Right ventricle myocardium superior (tissue), 1 donor: ENCODE measurements at places on chromosomes 12 and 14. TPM values are rescaled to one million over a fixed set of nuclear protein-coding genes. Genes with fewer than 3 reads are reported as not detected.

Gene LTBR
- total RNA-seq: 23.2 TPM

Gene GALNT16
- 101 TPM for total RNA-seq

Gene IRAK3
- 4.0 TPM for total RNA-seq

Gene TAS2R30
- total RNA-seq: 0.67 TPM

Gene DACT1
- 2.4 TPM for total RNA-seq

Gene JDP2
- total RNA-seq: 22.1 TPM

Gene PLD4
- 0.13 TPM for total RNA-seq

Gene OLR1
- 0.35 TPM for total RNA-seq

- DNase-seq: no peak
These were observed 100.3 kb downstream of the SLC25A47 start for GRCh38 chr14:100423317-100424010.

- peak; percentile 23 for DNase-seq
These were observed 23.9 kb downstream of the PLEKHG3 start for GRCh38 chr14:64728106-64728505.

- no peak for DNase-seq
These were observed 11.8 kb downstream of the GCH1 start for GRCh38 chr14:54890788-54891187.

DNA sequence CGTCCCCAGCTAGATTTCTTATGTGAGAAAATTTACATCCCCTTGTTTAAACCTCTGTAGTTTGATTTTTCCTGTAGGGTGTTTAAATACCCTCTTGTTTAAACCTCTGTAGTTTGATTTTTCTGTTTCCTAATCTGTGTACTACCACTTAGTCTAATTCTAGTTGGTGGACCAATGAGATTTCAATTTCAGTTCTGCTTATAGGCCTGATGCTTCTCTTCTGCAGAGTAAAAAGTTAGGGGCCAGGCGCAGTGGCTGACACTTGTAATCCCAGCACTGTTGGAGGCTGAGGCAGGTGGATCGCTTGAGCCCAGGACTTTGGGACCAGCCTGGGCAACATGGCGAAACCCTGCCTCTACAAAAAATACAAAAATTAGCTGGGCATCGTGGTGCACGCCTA is 11.5 kb downstream of the UBC start:
- DNase-seq: peak; percentile 18

- no peak for DNase-seq
These were observed 479 bp downstream of the SEL1L start for GRCh38 chr14:81533212-81533535.

GRCh38 chr12:805022-805632 is 52.7 kb downstream of the WNK1 start:
- no peak for DNase-seq

DNA sequence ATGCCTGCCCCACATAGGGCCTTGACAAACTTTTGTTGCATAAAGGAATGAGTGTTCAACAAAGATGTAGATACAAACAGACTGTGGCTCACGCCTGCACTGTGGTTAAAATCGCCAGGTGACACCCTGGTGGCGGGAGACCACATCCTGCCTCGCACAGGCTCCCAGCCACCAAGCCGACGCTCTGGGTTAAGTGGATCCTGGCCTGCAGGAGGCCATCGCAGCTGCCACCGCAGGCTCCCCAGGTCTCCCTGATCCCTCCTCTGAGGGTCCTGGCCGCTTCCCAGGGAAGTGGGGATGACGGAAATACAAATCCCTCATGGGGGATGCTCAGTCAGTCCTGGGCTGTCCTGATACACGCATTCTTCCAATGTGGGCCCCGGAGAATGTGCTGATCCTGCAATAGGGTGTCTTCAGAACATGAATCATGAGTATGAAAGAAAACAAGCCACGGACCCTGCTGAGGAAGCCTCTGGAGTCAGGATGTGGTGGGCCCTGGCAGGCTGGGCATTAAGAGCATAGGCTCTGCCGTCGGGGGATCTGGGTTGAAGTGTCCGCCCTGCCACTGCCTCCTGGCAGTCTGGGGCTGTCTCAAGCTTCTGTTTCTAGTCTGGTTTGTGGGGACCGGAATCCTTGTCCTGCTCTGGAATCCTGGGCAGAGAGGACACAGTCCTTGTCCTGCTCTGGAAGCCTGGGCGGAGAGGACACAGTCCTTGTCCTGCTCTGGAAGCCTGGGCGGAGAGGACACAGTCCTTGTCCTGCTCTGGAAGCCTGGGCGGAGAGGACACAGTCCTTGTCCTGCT is 53.5 kb upstream of the BEGAIN start:
- DNase-seq: no peak

- no peak for DNase-seq
These were observed 122.2 kb upstream of the NCOR2 start for GRCh38 chr12:124689631-124690030.

- no peak for DNase-seq
These were observed 173.7 kb downstream of the STXBP6 start for GRCh38 chr14:24875991-24876878.

GRCh38 chr12:101637936-101638335 is 43.2 kb downstream of the MYBPC1 start:
- DNase-seq: no peak

- DNase-seq: no peak
These were observed 9.8 kb downstream of the CHPT1 start for GRCh38 chr12:101707131-101707782.

- no peak for DNase-seq
These were observed 114.9 kb downstream of the SAMD4A start for GRCh38 chr14:54681811-54682261.

- DNase-seq: peak; percentile 59
These were observed 14.1 kb downstream of the DRAM1 start for GRCh38 chr12:101891462-101891971.

DNA sequence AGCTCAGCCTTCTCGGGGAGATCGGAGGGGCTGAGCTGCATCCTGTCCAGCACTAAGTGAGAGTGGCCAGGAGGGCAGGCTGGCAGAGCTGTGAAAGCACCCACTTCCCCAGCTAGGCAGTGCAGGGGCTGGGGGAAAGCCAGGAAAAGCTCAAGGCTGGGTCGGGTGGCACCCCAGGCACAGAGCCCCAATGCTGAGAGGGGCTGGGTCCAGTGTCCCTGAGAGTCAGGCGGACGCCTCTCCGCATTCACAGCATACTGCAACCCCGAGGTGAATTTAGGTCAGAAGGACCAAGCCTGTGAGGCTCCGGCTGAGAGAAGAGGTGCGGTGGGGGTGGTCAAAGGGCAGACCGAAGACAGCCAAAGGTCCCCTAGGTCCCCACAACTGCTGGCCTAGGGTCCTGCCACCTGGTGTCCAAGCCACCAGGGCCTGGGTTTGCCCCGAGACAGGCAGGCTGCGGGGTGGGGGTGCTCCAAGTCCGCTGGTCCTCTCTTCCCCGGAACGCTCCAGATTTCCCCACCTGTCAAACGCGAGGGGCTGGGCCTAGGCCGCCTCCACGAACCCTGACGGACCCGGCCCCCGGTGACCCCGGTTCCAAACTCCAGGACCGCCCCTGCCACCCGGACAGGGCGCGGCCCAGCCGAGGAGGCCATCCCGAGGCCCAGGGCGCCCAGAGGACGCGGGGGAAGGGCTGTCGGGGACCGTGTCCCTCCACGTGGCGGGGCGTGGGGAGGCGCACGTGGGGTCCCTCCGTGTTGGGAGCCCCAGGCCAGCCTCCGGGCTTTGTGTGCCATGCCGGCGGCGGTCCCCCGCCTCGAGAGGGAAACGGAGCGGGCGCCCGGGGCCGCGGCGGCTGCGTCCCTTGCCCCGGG is 527 bp downstream of the CAMKK2 start:
- DNase-seq: peak; percentile 56

DNA sequence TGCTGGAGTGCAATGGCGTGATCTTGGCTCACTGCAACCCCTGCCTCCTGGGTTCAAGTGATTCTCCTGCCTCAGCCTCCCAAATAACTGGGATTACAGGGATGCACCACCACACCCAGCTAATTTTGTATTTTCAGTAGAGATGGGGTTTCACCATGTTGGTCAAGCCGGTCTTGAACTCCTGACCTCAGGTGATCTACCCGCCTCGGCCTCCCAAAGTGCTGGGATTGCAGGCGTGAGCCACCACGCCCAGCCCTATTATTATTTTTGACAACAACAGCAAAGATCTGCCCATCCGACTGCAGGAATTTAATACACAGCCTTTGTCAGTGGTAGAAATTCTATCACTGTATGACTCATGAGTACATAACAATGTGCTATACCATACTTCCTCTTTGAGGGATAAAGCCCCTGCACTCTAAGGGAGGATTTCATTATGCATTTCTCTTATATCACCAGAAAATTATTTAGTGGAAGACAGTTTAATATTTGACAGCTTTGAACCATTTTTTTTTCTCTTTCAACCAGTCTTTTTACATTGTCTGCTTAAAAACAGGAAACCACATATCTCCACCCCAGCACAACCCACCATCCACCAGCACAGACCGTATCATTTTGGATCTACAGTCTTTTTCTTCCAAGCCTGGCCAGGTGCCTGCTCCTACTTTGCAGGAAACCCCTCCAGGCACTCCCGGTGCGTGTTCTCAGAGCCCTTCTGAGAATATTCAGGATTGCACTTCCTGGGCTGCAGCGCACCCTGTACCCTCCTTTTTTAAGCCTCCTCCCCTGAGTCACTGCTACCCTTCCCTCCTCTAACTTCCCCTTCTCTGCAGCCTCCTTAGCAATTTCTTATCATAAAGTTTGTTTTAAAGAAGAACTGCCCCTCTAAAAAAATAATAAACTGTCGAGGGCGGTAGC is 594 bp downstream of the ARHGDIB start:
- peak; percentile 61 for DNase-seq

DNA sequence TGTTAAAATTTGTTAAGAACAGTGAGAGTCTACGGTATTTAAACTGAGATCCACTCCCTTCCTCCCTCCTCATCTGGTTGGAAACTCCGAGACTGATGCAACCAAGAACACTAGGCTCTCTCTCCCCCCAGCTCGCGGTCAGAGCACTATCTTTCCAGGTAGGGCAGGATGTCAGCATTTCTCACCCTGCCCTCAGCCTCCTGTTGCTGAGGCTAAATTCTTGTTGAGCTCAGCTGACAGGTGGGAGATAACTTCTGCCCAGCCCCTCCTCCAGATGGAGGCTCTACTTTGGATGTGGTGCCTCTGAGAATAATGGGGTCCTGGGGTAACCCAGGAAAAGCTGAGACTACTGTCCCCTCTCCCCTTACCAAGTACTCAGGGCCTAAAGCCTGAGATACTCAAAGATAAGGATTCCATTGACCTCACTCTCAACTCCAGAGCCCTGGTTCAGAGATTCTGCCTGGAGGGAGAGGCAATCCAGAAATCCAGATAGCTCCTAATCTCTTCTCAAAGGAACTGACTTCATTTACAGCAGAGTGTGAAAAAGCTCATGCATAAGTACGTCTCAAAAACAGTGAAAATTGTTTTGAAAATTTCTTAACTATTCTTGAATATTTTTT is 110.1 kb downstream of the EML5 start:
- DNase-seq: no peak

DNA sequence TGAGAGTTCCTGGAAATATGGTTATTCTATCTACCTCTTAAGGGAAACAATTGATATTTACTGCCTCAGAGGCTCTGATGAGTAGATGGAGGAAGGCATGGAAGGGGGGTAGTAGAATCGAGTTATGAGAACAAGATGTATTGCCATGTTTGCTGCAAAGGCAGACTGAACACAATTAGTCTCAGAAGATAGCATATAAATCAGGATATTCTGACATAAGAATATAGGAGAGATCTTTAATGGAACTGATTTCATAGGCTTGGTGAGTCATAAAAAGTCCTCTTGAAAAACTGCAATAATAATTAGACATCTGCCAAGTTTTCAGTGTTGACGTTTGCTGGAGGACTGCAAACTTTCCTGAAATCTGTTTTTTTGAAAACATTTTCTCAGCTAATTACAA is 636.1 kb downstream of the TMTC2 start:
- DNase-seq: no peak

DNA sequence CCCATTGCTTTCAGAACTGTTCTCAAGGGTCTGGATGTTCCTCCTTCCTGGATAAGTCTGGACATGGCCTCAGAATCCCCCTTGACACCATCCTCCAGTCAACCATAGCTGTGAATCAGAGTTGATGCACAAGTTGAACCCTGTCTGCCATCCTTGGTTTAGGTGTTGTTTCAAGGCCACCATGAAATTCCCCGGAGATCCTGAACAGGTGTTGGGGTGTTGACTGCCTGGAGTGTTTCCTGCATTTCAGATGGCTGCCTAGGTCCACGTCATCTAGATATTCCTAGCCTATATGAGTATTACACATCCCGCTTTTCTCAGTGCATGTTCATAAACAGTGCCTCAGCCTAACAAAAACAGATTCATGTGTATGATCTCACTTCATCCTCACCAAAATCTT is 86.7 kb upstream of the PWP1 start:
- no peak for DNase-seq

GRCh38 chr12:65637774-65638173 is 186.5 kb upstream of the HMGA2 start:
- DNase-seq: no peak

DNA sequence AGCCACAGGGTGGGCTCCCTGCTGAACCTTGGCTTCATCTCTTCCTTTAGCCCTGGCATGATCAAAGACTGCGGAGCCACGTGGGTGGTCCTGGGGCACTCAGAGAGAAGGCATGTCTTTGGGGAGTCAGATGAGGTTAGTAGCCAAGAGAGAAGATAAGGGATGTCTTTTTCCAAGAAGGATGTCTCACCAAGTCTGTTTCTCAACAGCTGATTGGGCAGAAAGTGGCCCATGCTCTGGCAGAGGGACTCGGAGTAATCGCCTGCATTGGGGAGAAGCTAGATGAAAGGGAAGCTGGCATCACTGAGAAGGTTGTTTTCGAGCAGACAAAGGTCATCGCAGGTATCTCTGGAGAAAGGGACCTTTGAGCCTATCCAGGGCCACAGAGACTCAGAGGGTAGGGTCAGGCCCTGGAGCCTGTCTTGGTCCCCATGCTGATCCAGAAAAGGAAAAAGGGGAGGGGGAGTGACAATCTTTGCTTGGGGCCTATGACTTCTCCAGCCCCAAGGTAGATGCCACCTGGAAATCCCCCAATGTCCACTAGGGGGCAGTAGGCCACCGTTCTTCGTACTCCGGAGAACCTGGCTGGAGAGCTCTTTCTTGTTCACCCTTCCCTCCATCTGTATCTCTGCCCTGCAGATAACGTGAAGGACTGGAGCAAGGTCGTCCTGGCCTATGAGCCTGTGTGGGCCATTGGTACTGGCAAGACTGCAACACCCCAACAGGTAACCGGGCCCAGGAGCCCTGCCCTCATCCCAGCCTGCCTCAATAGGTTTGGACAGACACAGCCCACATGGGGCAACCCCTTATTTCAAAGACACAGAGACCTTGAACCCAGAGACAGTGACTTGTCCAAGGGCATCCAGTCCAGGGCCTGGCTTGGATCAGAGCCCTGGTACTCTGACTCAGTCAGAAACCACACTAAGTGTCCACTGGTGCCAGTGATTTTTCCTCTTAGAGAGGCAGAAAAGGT is 2.0 kb downstream of the TPI1 start:
- peak; percentile 78 for DNase-seq

GRCh38 chr12:109121346-109121880 is 5.0 kb downstream of the ACACB start:
- no peak for DNase-seq

DNA sequence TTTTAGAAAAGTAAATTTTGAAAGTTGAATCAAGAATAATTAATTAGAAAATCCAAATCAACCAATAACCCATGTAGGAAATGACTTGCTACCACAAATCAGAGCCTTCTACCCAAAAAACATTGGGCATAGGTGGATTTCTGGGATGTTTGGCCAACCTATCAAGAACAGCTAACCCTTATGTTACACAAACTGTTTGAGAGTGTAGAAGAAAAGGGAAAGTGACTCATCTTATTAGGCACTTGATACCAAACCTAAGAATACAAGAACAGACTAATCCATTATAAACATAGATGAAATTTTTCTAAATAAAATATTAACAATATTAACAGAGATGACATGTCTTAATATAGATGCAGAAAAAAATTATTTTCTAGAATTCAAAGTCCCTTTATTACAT is 260.4 kb downstream of the ZFP36L1 start:
- no peak for DNase-seq

- DNase-seq: no peak
These were observed 302.6 kb downstream of the FOXG1 start for GRCh38 chr14:29069228-29069627.
